IMR-90 (cell line): ENCODE measurements at places on chromosomes 5 and 9. TPM values are rescaled to one million over a fixed set of nuclear protein-coding genes. Genes with fewer than 3 reads are reported as not detected.
A peak's percentile ranks its signal among the peaks of the same experiment; 100 is the strongest.

DNA sequence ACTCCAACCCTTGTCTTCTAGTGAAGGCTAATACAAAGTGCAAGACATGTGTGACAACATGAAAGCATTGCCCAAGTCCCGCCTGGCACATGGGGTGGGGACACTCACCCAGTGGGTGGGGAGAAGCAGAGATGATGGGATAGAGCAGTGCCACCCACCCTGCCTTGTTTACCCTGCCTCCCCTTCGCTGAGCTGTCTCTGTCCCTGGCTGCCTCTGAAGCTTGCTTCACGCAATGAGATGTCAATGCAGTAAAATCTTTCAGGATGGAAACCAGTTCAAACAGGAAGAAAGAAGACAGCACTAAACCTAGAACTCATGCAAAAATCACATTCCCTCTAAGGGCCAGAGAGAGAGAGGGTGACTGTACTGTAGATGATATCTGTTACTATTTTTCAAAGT lies 148.0 kb downstream of the INSYN2B start:
- DNase-seq = no peak

DNA sequence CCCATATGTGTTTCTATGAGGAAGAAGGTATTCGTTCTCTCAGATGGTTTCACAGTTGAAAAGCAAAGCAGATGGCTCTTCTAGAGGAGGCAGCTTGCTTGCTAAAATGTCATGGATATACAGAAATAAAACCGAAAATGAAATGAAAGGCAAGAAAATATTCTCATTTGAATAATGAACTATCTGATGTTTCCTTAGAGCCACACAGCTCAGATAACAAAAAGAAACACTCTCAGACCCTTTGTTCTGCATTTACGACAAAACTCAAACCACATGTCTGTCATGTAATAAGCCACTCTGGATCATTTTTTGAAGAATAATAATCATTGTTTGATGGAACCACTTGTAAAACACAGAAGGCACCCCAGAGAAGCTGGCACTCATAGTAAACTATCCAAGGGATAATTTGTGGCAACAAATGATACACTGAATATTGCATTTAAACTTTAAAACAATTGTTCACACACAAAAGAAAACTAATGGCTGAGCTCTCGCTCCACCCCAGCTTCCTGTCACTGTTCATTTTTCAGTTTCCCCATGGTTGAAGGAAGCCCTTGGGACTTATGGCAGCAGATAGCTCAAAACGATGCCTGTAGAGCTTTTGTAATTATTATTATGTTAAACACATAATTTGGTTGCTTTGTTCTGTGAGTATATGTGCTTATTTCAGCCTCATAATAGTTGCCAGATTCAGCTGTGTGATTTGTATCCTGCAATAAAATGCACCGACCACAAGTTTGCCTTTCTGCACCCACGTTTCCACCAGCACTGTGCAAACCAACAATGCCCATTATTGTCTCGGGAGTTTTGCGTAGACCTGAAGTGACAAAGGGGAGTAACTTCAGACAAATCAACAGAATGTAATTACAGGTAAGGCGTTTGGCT lies 256.0 kb downstream of the TMEM167A start:
- DNase-seq = no peak

DNA sequence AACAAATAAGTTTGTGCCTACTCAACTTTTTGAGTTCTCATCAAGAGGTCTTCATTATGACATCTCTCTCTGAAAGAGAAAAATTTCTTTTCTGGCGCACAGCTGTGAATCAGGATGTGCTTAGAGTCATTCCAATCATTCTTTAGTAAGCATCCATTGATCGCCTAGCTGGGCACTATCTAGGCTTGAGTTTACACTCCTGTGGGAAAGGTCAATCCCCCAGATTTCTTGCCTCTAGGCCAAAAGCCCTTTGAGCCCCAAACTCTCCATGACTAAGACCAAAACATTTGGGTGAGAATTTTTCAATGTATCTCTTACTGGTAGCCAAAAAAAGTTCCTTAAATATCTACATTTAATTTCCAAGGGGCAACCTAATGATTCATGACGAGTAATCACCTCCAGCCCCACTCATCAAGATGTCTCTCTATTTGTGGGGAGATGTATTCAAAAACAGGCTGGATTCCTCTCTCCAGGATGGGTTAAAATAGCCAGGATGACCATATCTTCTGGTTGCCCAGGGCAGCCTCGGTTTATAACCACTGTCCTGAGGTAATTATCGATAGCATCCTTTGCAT lies 101.7 kb downstream of the GNA14 start:
- no peak for DNase-seq

- peak; percentile 14 for DNase-seq
Observed at GRCh38 chr5:152349683-152350526, 55.2 kb downstream of the NMUR2 start.

- no peak for DNase-seq
Observed at GRCh38 chr9:84874022-84874421, 204.5 kb downstream of the NTRK2 start.

GRCh38 chr5:103674739-103675138 lies 112.2 kb upstream of the NUDT12 start:
- DNase-seq = peak; percentile 17

- DNase-seq = no peak
Observed at GRCh38 chr5:91418158-91418557, 35.0 kb upstream of the ARRDC3 start.

- no peak for DNase-seq
Observed at GRCh38 chr9:97077452-97078295, 38.7 kb upstream of the CTSV start.

- DNase-seq = no peak
Observed at GRCh38 chr5:149598966-149599365, 17.7 kb downstream of the ARHGEF37 start.

GRCh38 chr5:171336521-171337209 lies 27.6 kb downstream of the TLX3 start:
- peak; percentile 64 for DNase-seq

The PCDHA6 gene
- total RNA-seq = under 0.01 TPM in 1 of 2 replicates, not detected in the other

- no peak for DNase-seq
Observed at GRCh38 chr9:103471241-103471640, 476.1 kb downstream of the CYLC2 start.

The C5orf52 gene
- not detected in 2 replicates for total RNA-seq

GRCh38 chr9:121239071-121239470 lies 28.9 kb upstream of the GSN start:
- peak; percentile 19 for DNase-seq

GRCh38 chr5:91865915-91866314 lies 482.8 kb upstream of the ARRDC3 start:
- DNase-seq = no peak

The DDX4 gene
- total RNA-seq = not detected in 2 replicates

DNA sequence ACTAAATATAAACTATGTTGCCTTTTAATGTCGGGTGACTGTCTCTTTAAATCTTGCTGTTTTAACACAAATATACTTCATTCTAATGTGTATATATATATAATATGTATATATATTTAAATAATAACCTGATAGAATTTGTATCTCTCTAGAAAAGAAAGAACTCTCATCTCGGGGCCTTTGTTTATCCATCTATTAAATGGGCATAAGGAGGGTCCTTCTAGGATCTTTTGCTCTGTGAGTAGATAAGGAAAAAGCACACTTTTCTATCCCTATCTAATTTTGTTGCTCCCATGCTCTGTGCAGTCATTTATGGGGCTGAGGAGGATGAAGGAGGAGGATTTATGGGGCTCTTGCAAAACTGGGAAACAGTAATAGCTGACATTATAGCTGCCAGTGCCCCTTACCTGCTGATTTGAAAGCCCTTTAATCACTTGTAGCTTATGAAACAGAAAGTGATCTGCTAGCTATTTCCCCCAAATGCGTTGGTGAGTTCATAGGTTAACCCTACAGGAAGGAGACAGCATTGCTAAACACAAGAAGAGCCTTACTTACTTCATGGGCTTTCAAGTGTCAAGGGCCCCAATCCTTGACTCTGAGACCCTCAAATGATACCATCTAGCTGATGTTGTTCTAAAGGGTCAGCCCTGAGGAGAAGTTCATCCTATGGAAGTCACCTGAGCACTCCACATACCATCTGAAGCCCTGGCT lies 5.8 kb upstream of the PPARGC1B start:
- no peak for DNase-seq

DNA sequence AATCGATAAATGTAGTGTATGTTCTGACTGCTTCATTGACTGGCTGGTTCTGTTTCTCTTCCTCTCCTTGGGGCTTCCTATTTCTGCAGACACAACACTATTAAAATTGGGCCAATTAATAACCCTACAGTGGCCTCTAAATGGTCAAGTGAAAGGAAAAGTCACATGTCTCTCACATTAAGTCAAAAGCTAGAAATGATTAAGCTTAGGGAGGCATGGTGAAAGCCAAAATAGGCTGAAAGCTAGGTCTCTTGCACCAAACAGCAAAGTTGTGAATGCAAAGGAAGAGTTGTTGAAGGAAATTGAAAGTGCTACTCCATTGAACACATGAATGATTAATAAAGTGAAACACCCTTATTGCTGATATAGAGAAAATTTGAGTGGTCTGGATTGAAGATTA lies 58.2 kb downstream of the CCNH start:
- no peak for DNase-seq

- DNase-seq = no peak
Observed at GRCh38 chr9:24035816-24036215, 209.8 kb upstream of the ELAVL2 start.

The NR2F1-AS1 gene
- total RNA-seq = 12.5 and 17.8 TPM in 2 replicates

The SARDH gene
- total RNA-seq = 4.7 and 5.0 TPM in 2 replicates
